ENCODE measurements at places on chromosomes 7 and 10.

- no peak for DNase-seq
Observed at GRCh38 chr7:105413887-105414437, 25.2 kb upstream of the SRPK2 start.

- no peak for DNase-seq
Observed at GRCh38 chr10:99976886-99977665, 32.7 kb downstream of the DNMBP start.

GRCh38 chr10:35127289-35127891 lies 744 bp downstream of the CREM start:
- no peak for DNase-seq

DNA sequence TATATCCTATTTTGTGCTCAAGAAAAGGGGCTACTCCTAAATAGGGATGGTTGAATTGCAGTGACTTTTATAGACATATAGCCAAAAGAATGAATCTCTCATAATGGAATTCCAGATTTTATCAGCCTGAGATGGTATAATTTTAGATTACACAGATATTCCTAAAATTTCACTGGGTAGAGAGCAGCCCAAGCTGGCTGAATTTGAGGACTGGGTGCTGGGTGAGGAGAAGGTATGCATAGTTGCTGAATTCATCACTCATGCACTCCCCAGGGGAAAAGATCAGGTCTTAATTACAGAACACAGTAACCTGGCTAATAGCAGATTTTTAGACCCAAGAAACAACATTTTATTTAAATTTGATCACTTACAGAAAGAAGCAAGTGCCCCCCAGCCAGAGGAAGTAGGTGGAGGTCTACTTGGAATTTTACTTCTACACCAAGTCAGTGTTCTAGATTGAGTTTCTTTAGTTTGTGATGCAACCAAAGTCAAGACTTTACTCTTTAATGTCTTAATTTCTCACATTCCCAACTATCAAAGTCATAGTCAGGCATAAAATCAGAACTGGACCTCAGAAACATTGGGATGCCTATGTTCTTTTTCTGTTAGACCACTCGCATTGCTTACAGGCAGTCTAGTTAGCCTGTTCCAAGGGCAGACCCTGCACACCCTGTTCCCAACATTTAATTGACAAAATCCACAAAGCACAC lies 337.4 kb upstream of the PODXL start:
- DNase-seq, result no peak

DNA sequence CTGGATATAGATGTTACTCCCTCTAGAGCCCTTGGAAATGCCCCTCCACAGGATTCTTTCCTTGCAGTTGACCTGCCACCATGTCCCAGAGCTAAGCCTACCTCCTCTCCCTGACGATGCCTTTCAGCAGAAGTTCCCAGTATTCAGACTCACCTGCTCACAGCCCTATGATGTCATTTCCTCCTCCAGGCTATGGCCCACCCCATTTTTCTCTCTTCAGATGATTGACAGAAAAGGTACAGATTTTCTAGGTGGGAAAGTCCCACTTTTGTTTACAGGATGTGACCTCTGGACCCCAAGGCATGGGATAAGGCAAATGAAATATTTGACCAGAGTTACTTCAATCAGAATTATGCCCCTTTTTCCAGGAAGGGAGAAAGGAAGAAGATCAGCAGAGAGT lies 280.2 kb upstream of the PHYHIPL start:
- no peak for DNase-seq

- no peak for DNase-seq
Observed at GRCh38 chr7:130493275-130493873, 1.5 kb downstream of the MEST start.

GRCh38 chr10:81109200-81109752 lies 571.6 kb downstream of the SH2D4B start:
- no peak for DNase-seq

- DNase-seq, result no peak
Observed at GRCh38 chr10:132526676-132527075, 10.9 kb upstream of the INPP5A start.

DNA sequence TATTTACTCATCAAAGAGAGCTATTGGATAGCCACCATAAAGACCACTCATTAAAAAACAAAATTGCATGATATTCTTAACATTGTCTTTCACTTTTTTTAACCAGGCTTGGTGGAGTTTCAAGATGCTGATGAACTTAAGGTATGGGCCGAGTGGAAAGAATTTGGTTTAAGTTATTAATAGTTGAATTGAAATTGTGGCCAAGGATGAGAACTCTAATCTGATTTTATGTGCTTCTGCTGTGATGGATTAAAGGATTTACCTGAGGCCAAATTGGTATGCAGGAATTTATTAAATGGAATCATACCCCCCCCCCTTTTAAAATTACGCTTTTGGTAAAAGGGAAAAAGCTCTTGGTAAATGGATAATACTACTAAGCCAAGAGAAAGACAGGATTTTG lies 33.8 kb upstream of the TOMM7 start:
- DNase-seq, result no peak

DNA sequence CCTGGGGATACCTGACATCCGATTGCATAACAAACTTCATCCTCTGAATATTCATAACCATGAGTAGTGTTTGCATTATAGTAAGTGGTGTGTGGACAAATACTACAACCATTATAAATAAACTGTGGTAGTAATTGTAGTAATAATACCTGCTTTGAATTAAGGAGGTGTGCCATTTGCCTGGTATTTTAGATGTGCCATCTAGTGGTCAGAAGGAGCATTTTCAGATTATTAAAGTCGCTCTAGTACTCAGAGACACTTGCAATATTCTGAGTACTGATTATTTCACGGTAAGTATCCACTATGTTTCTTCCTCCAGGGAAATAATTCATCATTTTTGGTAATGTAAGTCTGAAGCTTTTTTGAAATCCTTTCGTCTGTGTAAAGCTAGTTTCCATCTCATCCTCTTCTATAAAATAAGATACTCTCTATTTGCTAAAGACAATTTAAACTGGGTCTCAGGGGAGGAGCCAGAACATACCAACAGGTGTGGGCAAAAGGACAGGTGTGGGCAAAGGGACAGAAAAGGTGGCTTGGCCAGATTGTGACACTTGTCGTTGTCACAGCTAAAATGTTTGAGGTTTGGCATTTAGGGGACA lies 115.3 kb upstream of the WDR11 start:
- DNase-seq, result no peak

GRCh38 chr7:132354527-132354926 lies 221.7 kb downstream of the PLXNA4 start:
- DNase-seq, result no peak

DNA sequence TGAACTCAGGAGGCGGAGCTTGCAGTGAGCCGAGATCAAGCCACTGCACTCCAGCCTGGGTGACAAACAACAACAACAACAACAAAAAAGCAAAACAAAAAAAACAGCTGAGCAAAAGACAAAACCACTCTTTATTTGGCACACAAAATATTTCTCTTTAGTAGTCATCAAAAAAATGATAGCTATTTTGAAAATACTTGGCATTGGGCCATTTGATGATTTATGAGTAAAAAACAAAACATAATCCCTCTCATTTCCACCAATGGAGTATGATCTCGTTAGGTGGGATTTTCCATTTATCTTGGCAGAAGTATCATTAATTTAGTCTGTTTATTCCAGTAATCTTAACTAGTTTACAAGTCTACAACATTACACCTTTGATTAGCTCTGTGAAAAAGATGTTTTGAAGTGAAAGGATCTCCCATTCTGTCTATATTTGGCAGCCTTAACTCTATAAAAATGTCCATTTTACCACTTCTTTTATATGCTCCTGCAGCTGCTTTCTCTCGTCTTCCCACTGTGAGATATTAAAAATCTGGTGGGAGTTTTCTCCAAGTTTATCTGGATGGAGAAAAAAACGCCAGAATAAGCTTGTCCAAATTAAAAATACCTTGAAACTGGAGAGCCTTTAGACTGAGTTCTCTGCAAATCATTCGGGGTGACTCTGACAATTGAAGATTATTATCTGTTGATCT lies 58.8 kb upstream of the AGMO start:
- no peak for DNase-seq

GRCh38 chr10:131703941-131704340 lies 196.9 kb upstream of the PPP2R2D start:
- no peak for DNase-seq

- no peak for DNase-seq
Observed at GRCh38 chr10:24930427-24930826, 22.0 kb downstream of the PRTFDC1 start.

GRCh38 chr7:64849924-64850499 lies 53.1 kb upstream of the ZNF273 start:
- no peak for DNase-seq

DNA sequence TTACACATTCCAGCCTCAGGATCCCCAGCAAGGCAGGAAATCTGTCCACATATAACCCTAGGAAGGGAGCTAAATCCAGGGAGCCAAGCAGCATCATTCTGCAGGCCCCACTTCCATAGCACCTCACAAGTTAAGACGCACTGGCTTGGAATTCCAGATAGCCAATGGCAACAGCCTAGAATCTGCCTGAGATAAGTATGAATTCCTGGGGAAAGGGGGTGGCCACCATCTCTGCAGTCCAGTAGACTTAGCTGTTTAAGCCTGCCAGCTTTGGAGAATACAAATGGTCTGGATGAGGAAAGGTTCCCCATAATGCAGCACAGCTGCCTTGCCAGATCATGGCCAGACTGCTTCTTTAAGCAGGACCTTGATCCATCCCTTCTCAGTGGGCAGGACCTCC lies 179.4 kb upstream of the PRSS1 start:
- no peak for DNase-seq

- no peak for DNase-seq
Observed at GRCh38 chr10:1631282-1631681, 106.0 kb downstream of the ADARB2 start.

DNA sequence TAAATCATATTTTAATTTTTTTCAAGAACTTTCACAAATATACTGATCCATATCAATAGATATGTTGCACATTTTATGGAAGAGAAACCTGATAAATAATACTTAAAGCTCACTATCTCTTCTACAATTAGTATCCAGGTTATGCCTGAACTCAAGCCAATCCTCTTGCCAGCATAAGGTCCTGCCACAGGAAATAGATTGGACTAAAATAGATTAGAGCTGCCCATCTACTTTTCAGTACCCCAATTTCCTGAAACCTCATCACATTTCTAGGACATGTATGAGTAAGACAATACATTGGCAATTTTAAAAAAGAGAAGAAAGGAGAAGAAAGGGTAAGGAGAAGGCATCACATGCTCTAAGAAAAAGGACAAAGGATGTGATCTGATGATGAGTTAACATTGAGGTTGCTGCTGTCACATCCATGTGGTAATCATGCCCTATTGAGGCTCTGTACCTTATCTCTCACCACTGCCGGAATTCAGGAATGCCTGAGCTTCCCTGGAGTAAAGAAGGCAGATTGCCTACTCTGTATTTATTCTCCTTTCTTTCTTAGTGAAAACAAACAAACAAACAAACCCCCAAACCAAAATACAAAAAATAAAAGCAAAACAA lies 199.7 kb downstream of the ANK3 start:
- no peak for DNase-seq

DNA sequence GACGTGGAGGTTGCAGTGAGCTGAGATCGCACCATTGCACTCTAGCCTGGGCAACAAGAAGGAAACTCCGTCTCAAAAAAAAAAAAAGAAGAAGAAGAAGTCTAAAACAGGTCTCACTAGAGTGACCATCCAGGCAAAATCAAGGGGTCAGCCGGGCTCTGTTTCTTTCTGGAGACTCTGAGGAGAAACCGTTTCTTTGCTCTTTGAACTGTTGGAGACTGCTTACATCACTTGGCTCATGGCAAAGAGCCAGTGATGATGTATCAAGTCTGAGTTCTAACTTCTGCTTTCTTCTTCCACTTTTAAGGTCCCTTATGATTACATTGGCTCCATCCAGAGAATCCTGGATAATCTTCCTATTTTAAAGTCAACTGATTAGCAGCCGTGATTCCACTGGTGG lies 306.8 kb downstream of the WDR11 start:
- DNase-seq, result no peak

GRCh38 chr10:103564776-103565520 lies 71.4 kb downstream of the NEURL1 start:
- DNase-seq, result no peak

DNA sequence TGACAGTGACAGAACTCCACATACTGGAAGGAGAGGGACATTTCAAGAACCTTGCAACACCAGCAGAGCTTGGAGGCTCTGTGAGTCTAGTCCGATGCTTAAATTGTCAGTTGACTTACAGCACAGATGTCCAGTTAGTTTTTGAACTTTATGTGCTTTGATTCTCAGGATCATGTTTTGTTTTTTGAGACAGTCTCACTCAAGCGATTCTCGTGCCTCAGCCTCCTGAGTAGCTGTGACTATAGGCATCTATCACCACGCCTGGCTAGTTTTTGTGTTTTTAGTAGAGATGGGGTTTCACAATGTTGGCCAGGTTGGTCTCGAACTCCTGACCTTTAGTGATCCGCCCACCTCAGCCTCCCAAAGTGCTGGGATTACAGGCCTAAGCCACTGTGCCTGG lies 31.8 kb upstream of the STEAP4 start:
- no peak for DNase-seq

- DNase-seq, result no peak
Observed at GRCh38 chr10:13168781-13169180, 7.4 kb downstream of the MCM10 start.

- DNase-seq, result no peak
Observed at GRCh38 chr7:151375530-151376217, 34.1 kb downstream of the NUB1 start.

GRCh38 chr7:50095634-50096033 lies 2.6 kb upstream of the ZPBP start:
- DNase-seq, result no peak

DNA sequence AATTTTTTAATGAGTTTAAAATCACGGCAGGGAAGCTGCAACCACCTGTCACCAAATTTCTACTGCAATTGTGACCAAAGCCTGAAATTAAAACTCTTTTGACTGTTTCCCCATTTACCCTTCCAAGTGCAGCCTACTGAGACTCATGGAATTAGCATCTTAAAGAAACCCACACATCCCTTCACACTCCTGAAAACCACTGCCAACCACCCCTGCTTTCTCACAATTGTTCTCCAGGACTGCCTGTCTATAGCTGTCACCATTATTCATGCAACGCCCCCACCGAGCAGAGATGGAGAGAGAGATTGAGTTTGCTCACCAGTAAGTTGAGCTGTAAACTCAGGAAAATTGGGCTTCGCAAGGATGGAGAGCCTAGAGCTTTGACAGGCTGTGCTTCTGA lies 383.8 kb upstream of the SORCS1 start:
- DNase-seq, result no peak

DNA sequence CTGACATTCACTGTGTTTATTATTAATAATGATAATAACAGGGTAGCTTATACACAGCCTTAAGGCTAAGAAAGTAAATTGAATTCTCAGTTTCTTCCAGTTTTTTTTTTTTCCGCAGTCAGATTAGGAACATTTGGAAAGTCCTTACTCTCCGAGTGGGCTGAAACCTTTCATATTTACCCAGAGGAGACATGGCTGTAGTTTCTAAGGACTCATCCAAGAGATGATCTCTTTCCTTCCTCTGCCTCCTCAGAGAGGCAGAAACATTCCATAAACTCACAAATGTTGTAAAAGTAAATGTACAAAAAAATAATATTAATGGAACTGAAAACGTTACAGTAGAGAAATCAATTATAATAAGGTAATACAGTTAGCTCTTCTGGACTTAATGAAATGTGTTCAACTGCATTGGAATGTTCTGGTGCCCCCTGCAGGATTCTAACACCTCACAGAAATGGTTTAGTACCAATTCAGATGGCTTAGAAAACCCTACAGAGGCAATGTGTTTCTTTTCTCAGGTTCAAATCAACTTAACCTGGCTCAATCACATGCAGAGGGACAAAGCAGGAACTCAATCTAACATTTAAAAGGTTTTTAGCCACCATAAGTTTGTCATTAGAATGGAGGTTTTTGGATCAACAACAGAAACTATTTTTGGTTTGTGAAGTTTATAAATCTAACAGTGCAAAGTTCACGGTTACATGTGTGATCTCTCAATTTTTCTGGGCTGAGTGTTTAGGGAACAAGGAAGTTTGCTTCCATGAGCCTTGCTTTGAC lies 71.7 kb downstream of the ICA1 start:
- no peak for DNase-seq

All from cortex of kidney (tissue), 1 donor.